ENCODE measurements at places on chromosomes 11 and 22. TPM values are rescaled to one million over a fixed set of nuclear protein-coding genes. Genes with fewer than 3 reads are reported as not detected.

DNA sequence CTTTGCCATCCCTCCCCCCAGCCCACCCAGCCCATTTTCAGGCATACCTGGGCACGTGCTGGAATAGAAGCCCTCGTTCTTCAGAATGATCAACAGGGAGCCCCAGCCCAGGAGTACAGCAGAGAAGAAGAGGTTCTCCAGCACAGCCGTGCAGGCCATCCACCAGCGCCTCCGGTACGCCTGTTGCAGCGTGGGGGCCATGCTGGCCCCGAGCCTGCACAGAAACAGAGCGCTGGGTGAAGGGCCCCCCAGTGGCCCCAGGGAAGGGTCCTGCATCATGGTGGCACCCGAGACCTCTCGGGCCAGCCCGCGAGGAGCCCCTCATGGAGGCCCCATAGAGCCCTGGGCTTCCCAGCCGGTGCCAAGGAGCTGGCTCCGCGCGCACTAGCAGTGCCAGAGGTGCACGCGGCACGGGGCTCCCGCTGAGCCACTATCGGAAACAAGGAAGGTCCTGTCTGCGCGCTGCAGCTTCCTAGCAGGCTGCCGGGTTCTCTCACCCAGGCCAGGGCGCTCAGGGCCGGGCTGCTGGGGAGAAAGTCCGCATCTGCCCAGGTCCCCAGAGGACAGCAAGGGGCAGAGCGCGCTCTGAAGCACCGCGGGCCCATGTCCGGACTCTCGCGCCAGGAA is 1.5 kb downstream of the SLC43A1 start:
- H3K36me3 ChIP-seq, result no peaks in the 10 kb centered on the region
- peaks cover 28% of the 10 kb centered on the region for H3K4me1 ChIP-seq
- peak overlapping the region; percentile 76 for H3K4me3 ChIP-seq
- H3K27me3 ChIP-seq, result no peaks in the 10 kb centered on the region
- peak; percentile 62 for DNase-seq

DNA sequence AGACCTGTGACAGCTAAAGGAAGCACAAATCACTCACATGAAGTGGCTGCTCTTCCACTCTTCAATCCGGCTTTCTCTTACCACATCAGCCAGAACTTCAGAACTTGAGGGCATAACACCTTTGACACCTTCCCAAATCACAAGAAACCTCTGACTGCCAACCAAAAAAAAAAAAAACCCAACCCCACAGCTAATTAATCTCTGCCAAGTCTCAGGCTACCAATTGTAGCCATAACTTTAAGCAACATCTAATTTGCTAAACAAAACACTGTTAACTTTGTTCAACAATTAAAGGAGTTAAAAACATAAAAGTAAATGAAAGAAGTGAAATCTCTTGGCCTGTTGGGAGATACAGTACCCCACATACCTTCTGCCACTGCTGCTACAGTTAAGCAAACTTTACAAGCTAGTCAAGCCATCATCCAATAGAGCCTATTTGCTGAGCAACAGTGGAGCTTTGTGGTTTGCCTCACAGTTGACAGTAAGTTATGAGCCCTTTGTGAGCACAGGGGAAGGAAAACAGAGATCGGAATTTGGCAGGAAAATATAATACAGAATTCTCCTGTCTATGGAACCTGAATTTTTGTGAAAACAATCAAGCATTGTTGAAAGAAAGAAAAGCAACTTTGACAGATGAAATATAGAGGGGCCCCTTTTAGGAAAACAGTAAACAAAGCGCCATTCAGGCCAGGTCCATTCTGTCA is at the start of gene SOX6:
TSS of gene SOX6 (minus strand) at position 490 of the 704 bp plus-strand sequence. CDS start 15,298 bp downstream, outside the sequence.
- DNase-seq, result peak; percentile 39
- peak within 1 kb of the TSS; percentile 34 for H3K4me3 ChIP-seq
- no peaks in the 10 kb centered on the region for H3K36me3 ChIP-seq

- H3K27me3 ChIP-seq, result no peaks in the 10 kb centered on the region
- no peaks in the 10 kb centered on the region for H3K4me1 ChIP-seq
- DNase-seq, result no peak
- H3K27ac ChIP-seq, result no peak overlapping the region
- H3K36me3 ChIP-seq, result no peaks in the 10 kb centered on the region
These were observed 662.5 kb downstream of the LUZP2 start for GRCh38 chr11:25159341-25159740.

DNA sequence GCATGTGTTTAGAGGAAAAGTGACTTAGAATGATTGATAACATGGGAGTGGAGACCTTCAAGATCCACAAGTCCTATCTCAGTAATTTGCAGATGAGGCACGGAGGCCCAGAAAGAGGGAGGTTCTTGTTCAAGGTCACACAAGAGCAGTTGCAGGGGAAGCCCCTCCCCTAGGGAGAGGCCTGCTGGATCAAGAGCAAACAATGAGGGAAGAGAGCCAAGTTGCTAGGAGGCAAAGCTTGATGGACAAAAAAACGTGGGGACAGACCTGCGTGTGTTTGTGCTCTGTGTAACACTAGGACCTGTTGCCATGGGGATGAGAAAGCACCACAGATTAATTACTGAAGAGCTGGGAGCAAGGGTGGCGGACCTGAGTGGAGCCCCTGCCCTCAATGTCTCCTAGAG is 6.4 kb upstream of the MFRP start:
- no peak for DNase-seq
- H3K27ac ChIP-seq, result no peak overlapping the region
- H3K36me3 ChIP-seq, result no peaks in the 10 kb centered on the region
- H3K4me3 ChIP-seq, result no peak overlapping the region

GRCh38 chr11:114027391-114027790 is 32.1 kb upstream of the ZBTB16 start:
- DNase-seq, result no peak
- no peak overlapping the region for H3K27ac ChIP-seq
- H3K36me3 ChIP-seq, result no peaks in the 10 kb centered on the region

- H3K4me1 ChIP-seq, result peaks cover 10% of the 10 kb centered on the region
- no peaks in the 10 kb centered on the region for H3K27me3 ChIP-seq
- peaks cover 42% of the 10 kb centered on the region for H3K36me3 ChIP-seq
- DNase-seq, result no peak
These were observed 39.2 kb downstream of the TMEM135 start for GRCh38 chr11:87076874-87077429.

GRCh38 chr11:123543797-123544196 is 110.6 kb downstream of the SCN3B start:
- no peaks in the 10 kb centered on the region for H3K27me3 ChIP-seq
- peak; percentile 71 for DNase-seq
- H3K4me3 ChIP-seq, result no peak overlapping the region
- no peaks in the 10 kb centered on the region for H3K36me3 ChIP-seq

DNA sequence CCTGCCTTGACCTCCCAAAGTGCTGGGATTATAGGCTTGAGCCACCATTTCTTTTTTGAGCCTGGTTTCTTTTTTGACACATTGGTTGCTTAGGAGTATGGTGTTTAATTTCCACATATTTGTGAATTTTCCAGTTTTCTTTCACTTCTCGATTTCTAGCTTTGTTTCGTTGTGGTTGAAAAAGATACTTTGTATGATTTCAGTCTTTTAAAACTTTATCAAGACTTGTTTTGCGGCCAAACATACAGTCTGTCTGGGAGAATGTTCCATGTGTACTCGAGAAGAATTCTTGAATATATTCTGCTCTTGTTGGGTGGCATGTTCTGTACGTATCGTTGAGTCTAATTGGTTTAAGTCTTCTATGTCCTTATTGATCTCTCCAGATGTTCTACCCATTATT is 20.8 kb downstream of the SHANK3 start:
- no peaks in the 10 kb centered on the region for H3K27me3 ChIP-seq
- no peaks in the 10 kb centered on the region for H3K4me1 ChIP-seq
- no peaks in the 10 kb centered on the region for H3K36me3 ChIP-seq
- DNase-seq, result no peak

DNA sequence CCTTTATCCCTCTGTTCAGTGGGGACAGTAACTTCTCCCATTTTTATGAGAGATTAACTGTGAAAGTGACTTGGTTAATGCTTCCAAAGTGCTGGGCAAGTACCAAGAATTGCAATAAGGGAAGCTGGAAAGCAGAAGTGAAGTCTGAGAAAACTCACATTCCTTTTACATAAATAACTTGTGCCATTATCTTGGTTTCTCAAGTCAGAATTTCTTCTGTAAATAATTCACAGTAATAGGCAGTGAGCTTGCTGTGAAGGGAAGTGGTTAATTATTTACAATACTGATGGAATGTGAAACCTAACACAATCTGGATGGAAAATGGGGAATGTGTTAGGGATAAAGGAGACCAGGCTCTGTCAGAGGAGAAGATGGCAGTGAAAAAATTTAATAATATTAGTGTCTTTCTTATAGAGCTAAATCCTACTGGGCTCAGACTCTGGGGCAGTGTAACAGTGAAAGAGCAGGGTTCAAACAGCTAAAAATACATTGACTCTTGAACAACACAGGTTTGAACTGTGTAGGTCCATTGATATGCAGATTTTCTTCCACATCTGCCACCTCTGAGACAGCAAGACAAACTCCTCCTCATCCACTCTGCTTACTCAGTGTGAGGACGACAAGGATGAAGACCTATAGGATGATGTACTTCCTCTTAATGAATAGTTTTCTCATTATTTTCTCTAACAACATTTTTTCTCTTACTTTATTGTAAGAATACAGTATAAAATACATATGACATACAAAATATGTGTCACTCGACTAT is 251.5 kb upstream of the ISX start:
- peak; percentile 1 for DNase-seq
- no peak overlapping the region for H3K4me3 ChIP-seq
- H3K27ac ChIP-seq, result no peak overlapping the region
- no peaks in the 10 kb centered on the region for H3K36me3 ChIP-seq
- no peaks in the 10 kb centered on the region for H3K4me1 ChIP-seq

MS4A4A gene
- not detected for total RNA-seq

APOA5 gene
- not detected for total RNA-seq

Data from A673 (cell line).